ENCODE measurements at places on chromosomes 2 and 18.

- DNase-seq: no peak
Measured at GRCh38 chr2:168976034-168976654, 55.0 kb downstream of the ABCB11 start.

GRCh38 chr2:98348066-98348561, 1.9 kb downstream of the CNGA3 start:
- DNase-seq: peak; percentile 66

DNA sequence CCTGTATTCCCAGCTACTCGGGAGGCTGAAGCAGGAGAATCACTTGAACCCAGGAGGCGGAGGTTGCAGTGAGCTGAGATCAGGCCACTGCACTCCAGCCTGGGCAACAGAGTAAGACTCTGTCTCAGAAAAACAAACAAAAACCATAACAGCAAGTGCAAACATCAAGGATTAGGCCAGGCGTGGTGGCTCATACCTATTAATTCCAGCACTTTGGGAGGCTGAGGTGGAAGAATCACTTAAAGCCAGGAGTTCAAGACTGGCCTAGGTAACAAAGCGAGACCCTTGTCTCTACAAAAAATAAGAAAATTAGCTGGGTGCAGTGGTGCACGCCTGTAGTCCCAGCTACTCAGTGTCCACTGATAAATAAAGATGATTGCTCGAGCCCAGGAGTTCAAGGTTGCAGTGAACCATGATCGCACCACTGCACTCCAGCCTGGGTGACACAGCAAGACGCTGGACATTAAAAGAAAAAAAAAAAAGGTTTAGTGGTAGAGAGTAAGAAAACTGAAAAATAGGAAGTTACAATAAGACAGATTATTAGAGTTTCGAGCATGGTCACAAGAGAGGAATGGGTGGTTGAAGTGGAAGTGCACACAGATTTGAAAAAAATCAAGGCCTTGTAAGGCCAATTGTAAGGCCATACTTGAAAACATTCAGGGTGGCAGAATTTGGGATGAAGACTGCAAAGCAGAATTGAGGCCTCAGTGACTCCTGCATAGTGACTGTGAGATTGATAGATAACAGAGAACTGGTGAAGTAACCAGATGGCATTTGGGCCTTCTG, 6.4 kb upstream of the KCMF1 start:
- DNase-seq: no peak

- no peak for DNase-seq
Measured at GRCh38 chr2:237483018-237483731, 3.9 kb upstream of the MLPH start.

DNA sequence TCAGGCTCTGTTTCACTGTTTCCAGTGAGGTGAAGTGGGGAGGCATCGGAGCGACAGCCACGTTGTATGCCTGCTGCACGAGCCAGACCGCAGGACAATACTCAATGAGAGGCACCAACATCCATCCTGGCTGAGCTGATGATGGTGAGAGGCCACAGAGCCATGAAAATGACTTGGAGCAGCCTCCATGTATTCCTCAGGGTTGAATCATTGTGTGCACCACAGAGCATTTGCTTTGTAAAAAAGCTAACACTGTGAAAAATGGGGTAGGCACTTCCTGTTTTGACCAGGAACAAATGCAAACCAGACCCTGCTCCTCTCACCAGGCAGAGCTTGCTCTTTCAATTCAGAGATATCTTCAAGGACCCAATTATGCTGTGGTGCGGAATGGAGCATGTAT, 87.2 kb downstream of the LPIN1 start:
- DNase-seq: no peak

- DNase-seq: no peak
Measured at GRCh38 chr18:34039201-34039600, 185.5 kb downstream of the NOL4 start.

GRCh38 chr2:137522620-137523011, 441.7 kb upstream of the HNMT start:
- no peak for DNase-seq

GRCh38 chr2:112731479-112731878, 10.7 kb downstream of the NT5DC4 start:
- DNase-seq: no peak

- DNase-seq: peak; percentile 22
Measured at GRCh38 chr2:174878537-174879147, 114.4 kb upstream of the CHRNA1 start.

- no peak for DNase-seq
Measured at GRCh38 chr18:46601141-46601805, 55.7 kb downstream of the LOXHD1 start.

GRCh38 chr2:11305338-11305737, 39.1 kb downstream of the ROCK2 start:
- DNase-seq: no peak

- no peak for DNase-seq
Measured at GRCh38 chr2:20555954-20556353, 94.9 kb downstream of the HS1BP3 start.

- DNase-seq: no peak
Measured at GRCh38 chr18:22167471-22168241, 1.7 kb upstream of the GATA6 start.

DNA sequence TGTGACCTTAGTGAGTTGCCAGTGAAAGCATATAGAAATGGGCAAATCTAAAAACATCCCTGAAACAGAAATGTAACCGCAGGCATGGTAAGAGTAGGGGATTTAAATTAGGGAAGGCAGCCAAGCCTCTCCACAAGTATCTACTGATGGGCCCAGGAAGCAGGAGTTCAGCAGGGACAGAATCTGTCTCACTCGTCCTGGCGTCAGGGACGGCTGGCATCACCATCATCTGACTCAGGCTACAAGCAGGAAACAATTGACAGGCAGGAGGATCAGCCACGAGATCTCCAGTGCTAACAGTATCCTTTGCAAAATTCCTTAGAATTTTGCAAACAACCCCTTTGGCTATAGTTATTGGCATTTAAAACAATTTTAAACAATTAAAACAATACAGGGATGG, 61.3 kb downstream of the SMAD4 start:
- DNase-seq: no peak

DNA sequence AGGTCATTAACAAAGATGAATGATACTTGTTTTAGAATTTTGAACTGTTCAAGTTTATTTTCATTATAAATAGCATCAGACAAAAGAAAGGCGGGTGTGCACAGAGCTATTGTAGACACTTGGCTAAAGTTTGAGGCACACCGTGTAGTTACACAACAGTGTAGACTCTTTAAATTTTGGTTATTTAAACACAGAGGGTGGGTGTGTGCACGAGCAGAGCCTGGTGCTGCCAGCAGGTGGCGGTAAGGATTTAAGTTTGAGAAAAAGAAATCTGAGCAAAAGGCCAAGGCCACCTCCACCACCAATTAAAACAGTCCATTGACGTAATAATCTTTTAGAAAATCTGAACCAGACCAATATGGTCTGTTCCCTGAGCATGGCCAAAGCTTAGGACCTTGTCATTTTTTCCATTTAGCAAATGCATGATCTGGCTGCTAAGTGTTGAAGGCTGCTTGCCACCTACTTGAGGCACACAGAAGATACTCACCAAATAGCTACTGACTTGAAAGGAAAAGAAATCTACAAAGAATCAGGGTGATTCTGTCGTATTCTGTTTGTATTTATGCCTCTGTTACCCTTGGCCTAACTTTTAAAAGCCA, 14.3 kb downstream of the COPS7B start:
- peak; percentile 21 for DNase-seq

GRCh38 chr2:138630164-138630563, 128.6 kb downstream of the SPOPL start:
- DNase-seq: no peak

GRCh38 chr2:237645261-237645660, 17.9 kb downstream of the LRRFIP1 start:
- DNase-seq: no peak

GRCh38 chr18:75087119-75088020, 121.6 kb downstream of the PTGR3 start:
- DNase-seq: no peak

- DNase-seq: no peak
Measured at GRCh38 chr2:15498554-15498953, 62.6 kb downstream of the NBAS start.

DNA sequence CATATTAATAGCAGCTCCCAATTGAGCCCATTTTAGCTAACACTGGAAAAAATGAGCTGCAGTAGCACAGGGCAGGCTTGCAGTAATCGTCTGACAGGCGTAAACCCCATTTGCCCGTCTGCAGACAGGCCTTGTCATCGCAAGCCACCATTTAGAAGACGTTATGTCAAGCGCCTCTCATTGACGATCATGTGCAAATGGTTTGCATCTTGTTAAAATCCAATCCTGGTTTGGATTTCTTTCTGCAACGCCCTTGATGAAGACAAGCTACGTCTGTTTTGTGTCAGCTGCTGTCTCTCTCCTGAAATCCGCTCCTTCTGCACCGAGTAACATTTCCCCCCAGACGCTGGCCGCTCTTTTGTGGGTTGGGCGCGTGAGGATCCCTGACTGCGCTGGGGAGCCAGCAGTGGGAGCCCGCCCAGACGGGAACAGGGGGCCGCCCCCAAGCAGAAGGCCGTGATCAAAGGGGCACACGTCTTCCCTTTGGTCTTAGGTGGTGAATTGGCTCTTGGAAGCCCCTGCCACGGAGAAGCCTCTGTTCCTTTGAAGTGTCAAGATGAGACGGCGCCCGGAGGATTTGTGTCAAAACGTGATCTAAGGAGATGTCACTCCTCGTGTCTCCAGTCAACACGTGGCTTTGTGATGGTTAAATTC, 84.2 kb upstream of the GPC1 start:
- DNase-seq: no peak

GRCh38 chr2:207338220-207338607, 172.5 kb upstream of the KLF7 start:
- no peak for DNase-seq

DNA sequence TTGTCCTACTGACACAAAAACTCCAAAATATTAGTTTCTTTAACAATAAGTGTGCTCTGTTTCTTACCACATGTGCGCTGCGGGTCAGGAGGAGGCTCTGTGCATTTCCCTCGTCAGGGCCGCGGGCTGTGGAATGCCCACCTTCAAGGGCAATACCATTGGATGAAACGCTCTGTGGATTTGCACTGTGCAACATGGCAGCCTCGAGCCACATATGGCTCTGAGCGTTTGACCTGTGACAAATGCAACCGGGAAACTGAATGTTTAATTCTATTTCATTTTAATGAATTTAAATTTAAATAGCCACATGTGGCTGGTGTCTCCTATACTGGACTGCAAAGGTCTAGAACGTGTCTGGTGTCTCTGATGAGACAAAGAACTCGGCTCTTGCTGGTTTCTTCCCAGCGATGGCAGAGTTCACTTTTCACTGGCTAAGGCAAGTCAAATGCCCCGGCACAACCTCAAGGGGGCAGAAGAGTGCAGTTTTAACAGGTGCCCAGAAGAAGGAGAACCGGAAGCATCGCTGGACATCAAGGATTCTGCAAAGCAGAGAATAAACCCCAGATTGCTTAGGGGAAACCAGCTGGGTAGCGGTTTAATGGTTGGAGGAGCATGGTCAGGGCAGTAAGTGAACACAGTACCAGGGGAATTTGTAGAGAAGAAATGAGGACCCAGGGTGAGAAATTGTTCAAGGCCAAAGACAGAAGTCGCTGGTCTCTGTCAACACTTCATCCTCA, 37.0 kb upstream of the TMEM18 start:
- DNase-seq: peak; percentile 56

DNA sequence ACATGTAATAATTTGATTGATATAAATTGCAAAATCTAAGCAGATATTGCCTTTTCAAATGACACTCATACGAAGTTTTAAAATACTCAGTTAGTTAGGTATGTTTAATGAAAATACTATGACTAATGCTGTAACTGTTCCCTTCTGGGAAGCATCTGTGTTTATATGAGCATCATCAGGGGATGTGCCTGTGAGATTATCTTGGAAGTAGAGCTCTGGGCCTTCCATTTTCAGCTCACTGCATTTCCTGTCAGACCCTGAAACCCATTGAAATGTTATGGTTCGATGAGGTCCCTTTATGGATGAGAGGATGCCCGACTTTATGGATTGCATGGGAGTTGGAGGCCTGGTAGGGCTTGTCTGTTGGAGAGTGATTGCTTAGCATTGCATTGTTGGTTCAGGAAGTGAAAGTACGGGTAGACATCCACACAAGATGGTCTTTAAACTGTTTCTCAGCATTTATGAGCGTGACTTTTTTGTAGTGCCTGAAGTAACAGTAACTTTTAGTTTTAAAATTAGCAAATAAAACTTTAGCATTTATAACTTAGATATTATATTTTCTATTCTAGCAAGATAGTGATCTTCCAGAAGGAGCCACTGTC, 28.7 kb downstream of the ELP2 start:
- DNase-seq: no peak

- DNase-seq: peak; percentile 25
Measured at GRCh38 chr2:98149333-98149697, 62.3 kb downstream of the VWA3B start.

DNA sequence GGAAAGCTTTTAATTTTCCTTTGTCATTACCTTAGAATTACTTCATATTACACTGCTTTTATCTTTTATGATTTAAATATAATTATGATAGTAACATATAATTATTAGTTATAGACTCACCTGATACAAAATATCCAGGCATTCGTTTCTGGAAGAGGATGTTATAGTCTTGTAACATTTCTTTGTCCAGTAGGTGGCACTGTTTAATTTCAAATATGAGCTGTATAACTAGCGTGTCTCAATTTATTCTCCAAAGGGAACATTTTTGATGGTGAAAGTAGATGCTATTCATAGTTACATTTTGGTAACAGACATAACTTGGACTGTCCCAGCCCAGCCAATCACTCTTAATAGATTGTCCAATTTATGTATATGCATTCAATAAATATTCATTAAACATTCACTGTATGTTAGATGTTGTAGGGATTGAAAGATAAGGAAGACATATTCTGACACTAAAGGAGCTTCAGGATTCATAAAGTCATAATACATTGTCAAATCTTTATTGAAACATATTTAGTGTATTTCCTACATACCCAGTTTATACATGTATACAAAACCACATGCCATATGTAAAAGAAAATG, 19.2 kb downstream of the DAW1 start:
- DNase-seq: peak; percentile 81

DNA sequence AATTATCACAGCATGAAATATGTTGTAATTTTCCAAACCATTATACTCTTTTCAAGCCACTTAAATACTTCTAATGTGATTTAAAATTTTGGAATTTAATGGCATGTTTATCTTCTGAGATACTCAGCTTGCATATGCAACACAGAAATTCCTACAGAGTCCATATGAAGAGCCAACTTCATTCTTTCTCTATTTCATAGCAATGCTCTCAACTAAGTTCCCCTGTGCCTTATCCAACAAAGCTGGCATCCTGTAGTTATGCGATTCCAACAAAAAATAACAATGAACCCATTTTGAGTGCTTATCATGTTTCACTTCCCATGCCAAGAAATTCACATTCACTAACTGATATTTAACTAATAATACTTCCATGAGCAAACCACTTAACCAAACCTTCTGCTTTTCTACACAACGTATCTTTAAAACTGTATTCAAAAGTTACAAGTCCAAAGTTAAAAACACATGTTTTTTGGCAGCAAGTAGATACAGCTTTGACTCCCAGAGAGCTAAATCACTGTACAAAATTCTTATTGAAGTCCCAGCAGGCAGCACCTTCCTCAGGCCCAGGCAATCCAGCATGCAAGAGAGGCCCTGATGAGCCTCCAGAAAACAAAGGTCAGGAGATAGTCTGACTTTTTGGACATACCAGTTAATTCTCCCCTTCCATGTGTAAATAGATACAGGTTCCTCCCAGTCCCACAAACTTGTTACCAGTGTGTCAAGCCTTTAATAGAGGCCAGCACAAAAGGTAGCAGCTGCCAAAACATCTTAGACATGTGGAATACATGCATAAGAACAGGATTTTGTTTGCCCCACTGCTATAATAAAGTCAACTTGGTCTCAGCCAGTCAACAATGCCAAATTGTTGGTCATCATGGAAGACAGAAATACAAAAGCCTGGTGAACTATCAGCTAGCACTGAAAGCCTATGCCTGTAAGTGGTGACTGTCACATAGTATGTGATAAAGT, 113.1 kb upstream of the WDR75 start:
- DNase-seq: no peak

All from G401 (cell line).